ENCODE measurements at places on chromosomes 6 and 20.

DNA sequence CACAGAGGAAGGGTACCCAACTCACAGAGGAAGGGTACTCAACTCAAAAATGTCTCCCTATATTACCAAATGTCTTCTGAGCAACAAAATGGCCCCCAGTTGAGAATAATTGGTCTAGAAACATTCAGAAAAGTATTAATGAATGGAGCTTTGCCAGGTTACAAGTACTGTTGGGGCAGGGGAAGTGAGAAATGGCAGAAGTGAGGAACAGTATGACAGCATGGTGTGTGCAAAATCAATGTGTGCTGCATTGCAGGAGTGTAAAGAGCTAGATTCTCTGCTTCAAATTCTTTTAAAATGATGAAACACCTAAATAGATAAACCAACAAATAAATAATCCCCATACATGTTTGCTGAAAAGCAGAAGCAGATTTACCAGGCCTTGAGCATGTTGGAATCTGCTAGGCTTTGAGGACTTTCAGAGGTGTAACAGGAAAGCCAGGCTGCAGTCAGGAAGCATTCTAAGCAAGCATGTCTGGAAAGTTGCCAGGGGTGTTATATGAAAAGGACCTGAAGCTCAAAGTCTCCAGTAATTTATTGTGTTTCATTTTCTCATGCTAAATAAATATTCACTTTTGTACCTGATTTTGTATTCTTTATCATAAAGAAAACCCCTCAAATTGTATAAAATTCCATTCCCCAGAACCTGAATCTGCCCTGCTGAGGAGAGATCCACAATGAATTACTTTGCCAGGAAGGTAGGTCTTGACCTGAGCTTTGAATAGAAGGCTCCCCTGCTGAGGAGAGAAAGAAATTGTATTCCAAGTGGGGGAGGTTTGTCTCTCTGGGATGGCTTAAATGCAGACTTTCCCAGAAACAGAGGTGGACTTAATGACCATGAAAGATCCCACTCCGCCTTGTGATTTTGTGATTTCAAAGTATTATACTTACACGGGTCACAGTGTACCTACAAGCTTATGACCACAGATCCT is 265.0 kb upstream of the MARCKS start:
- DNase-seq, result no peak
- H3K36me3 ChIP-seq, result no peaks in the 10 kb centered on the region
- H3K4me1 ChIP-seq, result peaks cover 19% of the 10 kb centered on the region
- H3K4me3 ChIP-seq, result no peak overlapping the region

DNA sequence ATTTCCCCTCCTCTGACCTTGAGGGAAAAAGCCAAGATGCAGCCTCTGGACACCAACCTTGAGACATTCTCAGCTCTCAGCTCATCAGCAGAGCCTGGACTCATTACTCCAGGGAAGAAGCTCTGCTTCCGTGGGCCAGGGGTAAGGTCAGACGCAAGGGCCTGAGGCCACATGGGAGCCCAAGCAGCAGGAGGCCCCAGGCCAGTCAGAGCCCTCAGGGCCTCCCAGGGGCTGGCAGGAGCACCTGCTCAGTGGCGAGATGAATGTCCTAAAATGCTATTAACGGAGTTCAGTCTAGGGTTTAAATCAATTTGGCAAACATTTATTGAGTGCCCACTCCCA is 208.6 kb downstream of the ERMARD start:
- H3K27me3 ChIP-seq, result peaks cover 55% of the 10 kb centered on the region
- H3K27ac ChIP-seq, result no peak overlapping the region
- no peak overlapping the region for H3K4me3 ChIP-seq
- no peaks in the 10 kb centered on the region for H3K36me3 ChIP-seq

DNA sequence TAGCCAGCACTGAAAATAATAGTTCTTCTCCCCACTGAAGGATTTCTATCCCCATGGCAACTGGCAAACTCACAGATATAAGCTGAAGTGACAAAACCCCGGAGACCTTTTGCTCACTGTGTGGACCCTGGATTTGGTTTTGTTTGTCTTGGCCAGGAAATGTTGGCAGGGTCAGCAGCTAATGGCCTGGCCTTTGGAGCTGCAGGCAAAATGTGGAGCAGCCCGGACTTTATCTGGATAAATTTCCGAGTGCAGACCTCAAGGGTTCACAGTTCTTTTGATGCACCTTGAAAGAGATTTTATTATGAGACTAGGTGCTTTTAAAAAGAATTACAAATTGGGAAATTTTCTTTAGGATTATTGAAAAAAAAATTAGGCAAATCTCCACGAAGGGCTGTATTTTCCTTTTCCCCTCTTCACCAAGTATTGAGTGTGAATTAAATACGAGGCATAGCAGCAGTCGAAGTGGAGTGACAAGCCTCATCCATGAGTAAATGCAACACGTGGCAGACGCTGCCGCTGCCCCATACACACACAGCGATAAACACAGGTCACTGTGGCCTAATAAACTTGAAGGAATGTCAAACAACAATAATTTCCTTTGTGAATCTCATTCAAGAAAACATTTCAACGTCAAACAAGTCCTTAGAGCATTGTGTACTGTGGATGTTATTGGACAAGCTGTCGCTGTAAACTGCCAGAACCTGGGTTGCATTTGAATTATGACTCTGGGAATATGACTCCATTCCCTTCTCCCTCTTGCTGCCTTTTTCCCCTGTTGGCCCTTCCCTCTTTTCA is 35.1 kb upstream of the CCN6 start:
- no peaks in the 10 kb centered on the region for H3K27me3 ChIP-seq
- H3K4me1 ChIP-seq, result peaks cover 66% of the 10 kb centered on the region
- H3K27ac ChIP-seq, result peak overlapping the region; percentile 58
- H3K36me3 ChIP-seq, result no peaks in the 10 kb centered on the region
- H3K4me3 ChIP-seq, result no peak overlapping the region

GRCh38 chr6:42013134-42013516 is 37.2 kb upstream of the TAF8 start:
- H3K27ac ChIP-seq, result no peak overlapping the region
- no peak overlapping the region for H3K4me3 ChIP-seq
- no peaks in the 10 kb centered on the region for H3K4me1 ChIP-seq
- no peaks in the 10 kb centered on the region for H3K27me3 ChIP-seq
- no peaks in the 10 kb centered on the region for H3K36me3 ChIP-seq
- DNase-seq, result no peak

Data from tibial artery (tissue), 4 donors.